ENCODE measurements at places on chromosomes 6 and 20.

DNA sequence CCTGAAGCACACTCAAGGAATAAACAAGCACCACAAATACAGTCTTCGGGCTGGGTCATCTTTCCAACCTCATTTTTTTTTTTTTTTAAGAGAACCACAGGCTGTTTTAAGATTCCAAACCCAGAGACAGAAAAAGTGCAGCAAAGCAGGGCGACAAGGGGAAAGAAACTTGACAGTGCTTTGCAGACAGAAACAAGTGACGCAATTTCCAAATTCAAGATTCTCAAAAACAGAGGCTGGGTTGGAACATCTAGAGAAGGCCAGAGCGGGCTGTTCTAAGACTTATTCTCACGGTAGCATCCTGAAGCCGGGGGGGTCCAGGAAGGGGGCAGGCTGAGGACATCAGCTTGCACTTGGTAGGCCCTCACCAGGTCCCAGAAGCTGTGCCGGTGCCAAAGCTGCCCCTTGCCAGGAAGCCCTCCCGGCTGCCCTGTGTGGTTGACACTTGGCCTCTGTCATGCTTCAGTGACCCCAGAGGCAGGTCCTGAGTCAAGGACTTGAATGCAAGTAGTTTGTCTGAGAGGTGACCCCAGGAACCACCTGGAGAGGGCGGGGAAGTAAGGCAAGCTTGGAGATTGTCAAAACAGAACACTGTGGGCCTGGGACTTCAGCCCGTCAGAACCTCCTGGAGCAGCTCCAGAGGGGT is 50.5 kb downstream of the BMP7 start:
- DNase-seq = no peak

DNA sequence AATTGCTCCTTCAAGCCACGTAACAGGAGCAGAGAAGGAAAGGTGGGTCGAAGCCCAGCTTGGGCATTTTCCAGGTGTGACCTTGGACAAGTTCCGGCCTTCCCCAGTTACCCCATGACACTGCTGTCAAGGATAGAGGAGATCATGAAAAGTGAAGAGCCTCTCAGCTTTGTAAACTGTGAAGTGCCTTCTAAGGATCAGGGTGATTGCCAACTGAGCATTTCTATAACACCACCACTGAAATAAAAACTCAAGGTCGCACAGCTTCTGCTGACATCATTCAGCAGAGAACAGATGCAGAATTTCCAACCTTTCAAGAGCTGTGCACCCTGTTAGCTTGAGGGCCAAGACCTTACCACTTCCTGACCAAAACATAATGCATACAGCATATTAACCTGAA is 24.0 kb upstream of the ZMYND8 start:
- DNase-seq = no peak

GRCh38 chr6:156832669-156833068 is 55.5 kb downstream of the ARID1B start:
- DNase-seq = no peak

- DNase-seq = no peak
These were observed 4.1 kb downstream of the CCDC170 start for GRCh38 chr6:151497905-151498304.

GRCh38 chr20:51910321-51911050 is 108.2 kb upstream of the SALL4 start:
- DNase-seq = no peak

DNA sequence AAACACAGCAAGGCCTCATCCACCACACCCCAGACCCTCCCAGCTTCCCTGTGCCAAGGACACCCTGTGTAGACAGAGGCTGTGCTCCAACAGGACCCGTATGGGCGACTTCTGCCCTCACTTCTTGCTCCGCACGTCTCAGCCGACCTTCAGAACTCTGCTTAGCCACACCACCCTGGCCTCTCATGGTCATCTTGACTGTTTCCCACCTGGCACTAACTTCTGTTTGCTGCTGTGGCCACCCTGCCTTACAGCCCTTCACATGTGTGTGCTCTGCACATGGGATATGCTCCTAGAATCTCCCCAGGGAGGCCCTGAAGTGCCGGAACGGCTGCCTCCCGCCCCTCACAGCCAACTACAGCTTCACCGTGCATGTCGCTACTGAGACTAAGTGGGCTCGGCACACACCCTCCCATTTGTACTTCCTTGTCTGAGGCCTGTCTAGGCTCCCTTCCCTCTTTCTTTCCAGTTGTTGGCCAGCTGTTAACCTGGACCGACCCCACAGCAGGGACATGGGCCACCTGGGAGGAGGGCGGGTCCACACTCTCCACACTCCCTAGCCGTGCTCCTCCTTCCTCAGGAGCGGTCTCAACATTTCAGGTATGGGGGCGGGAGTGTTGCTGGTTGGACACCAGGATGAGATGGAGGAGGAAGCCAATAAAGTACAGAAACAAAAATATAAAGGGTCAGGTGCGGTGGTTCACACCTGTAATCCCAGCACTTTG is 69.6 kb downstream of the PYGB start:
- no peak for DNase-seq

DNA sequence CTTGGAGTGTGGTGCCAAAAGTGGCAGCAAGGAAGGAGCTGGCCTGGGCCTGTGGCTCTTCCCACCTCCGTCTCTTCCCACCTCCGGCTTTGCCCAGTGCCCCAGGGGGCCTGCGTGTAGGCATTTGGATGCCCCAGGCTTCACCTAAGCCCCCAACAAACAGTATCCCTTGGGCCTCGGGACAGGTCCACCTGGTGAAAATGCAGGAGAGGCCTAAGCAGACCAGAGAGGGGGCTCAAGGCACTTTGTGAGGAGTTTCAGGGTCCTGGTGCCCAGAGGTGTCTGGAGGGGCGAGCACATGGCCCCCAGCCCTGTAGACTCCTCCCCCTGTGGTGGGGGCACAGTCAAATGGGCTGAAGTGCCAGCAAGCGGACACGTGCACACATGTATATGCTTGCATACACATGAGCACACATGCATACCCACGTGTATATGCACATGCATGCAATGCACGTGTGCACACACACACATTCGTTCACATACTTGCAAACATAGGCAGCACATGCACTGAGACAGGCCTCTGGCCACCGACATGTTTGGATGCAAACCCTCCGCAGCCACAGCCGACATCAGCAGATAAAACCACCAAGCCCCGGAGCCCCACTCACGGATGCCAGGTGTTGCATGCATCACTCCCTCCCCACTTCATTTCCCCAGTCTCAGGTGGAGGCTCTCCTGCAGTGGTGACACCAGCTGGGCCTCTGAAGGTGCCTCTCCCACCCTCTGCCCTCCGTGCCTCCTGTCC is 124.5 kb downstream of the TAF4 start:
- no peak for DNase-seq

DNA sequence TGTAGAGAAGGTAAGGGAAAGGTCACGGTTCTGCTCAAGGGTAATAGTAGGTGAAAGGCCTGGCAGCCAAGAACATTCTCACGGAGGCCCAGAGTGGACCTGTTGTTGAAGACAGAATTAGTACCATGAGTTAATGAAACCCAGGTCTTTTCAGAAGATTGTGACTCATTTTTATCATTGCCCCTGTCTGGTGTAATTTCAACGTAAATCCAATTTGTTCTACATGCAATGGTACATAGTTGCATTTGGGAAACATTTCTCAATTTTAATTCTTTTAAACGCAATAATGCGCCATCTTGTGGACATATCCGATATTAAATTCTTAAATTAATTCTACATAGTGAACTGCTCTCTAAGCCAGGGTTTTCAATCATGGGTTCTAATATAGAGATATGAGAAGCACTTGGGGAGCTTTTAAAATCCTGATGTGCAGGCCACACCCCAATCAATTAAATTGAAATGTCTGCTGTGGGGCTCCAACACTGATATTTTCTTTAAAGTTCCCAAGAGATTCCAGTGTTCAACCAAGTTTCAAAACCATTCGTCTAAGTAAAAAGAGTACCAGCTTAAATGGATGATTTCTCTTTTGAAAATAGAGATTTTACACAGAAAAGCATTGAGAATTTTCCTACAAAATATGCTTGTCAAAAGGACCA is 257.4 kb downstream of the PLCB1 start:
- DNase-seq = no peak
